Stimulated activated CD4-positive, alpha-beta T cell treated with anti-CD3 and anti-CD28 coated beads, Interleukin-2, amount 100 ng/mL, for 24 hours (primary cell): ENCODE measurements at places on chromosomes 6 and 20.

DNA sequence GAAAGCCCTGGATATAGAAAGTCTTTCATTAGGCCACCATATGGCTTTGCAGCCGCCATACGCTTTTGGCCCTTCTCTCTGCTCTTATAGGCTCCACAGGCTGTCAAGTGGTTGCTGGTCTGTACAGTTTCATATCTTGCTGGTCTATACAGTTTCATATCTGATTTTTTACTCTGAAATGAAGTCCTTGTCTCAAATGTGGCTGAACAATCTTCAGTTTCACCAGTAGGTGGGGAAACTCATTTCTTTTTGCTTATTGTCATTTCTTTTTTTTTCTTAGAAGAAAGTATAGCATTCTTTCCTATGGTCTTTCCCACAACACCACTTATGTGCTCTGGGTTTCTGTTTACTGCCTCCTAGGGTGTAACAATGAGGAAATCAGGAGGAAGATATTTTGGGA is 771.4 kb upstream of the MMS22L start:
- no peak for DNase-seq

- no peak for DNase-seq
Measured at GRCh38 chr20:50015993-50016770, 33.4 kb downstream of the SNAI1 start.

DNA sequence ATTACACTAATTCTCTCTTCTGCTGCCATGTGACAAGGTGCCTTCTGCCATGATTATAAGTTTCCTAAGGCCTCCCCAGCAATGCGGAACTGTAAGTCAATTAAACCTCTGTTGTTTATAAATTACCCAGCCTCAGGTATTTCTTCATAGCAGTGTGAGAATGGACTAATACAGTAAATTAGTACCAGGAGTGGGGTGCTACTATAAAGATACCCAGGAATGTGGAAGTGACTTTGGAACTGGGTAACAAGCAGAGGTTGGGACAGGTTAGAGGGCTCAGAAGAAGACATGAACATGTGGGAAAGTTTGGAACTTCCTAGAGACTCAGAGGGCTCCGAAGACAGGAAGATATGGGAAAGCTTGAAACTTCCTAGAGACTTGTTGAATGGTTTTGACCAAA is 34.8 kb downstream of the MICA start:
- no peak for DNase-seq

DNA sequence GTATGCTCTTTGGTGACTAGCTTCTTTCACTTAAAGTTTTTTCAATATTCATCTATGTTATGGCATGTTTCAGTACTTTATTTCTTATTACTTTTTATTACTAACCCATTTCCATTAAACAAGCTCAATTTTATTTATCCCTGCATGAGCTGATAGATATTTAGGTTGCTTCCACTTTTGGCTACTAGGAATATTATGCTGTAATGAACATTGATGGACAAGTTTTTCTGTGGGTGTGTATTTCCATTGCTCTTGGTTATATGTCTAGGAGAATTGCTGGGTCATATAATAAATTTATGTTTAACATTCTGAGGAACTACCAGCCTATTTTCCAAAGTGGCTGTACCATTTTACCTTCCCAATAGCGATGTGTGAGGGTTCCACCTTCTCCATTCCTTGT is 69.9 kb downstream of the ZBTB2 start:
- no peak for DNase-seq

DNA sequence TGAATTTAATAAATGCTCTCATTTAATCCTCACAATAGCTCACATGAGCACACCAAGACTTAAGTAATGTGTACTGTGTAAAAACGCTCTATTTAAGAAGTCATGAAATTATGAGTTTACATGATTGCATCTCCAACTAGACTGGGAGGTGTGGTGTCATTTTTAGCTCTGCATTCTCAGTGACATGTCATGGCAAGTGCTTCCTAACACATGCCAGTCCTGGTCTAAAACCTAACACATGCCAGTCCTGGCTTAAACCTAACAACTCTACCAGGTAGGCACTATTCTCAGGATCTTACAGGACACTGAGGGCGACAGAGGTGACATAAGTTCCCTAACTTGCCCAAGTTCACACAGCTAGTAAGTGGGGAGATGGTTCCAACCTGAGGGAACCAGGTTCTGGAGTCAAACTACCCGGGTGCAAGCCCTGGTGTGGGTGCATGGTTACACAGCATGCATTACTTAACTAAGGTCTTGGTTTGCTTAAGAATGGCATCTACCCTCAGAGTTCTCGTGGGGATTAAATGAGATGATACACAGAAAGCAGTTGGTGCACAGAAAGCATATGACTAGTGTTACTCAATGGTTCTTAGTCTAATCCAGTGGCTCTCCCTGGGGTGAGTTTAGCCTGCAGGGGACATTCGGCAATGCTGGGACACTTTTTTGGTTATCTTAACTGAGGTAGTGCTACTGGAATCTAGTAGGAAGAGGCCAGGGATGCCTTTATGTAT is 14.7 kb downstream of the CLDN20 start:
- no peak for DNase-seq

GRCh38 chr6:100202417-100203194 is 208.6 kb upstream of the MCHR2 start:
- no peak for DNase-seq

- DNase-seq: no peak
Measured at GRCh38 chr20:31508517-31509244, 5.6 kb upstream of the HM13 start.

DNA sequence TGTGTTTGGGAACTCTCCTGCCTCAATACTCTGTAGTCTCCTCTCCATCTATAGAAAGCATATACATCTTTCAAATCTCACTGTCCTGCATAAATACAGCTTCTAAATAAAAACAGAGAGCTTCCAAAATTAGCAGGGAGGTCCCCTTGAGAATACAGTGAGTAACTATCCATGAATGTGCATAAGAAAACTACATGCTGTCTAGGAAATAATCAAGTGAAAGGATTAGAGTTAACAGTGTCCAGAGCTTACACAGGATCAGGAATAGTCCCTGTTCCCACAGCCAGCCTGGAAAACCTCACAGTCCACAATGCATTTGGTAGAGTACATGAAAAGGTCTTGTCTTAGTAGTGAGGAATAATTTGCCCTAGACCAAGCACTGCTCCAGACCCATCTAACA is 123.0 kb upstream of the POU3F2 start:
- no peak for DNase-seq

GRCh38 chr6:117548797-117549301 is 53.5 kb downstream of the GOPC start:
- no peak for DNase-seq

GRCh38 chr20:24747010-24747712 is 201.9 kb upstream of the CST7 start:
- no peak for DNase-seq

- DNase-seq: no peak
Measured at GRCh38 chr6:16576451-16577368, 184.6 kb downstream of the ATXN1 start.

- DNase-seq: no peak
Measured at GRCh38 chr6:14380901-14381828, 263.6 kb downstream of the CD83 start.

GRCh38 chr6:84569882-84570281 is 194.5 kb downstream of the TBX18 start:
- DNase-seq: no peak

GRCh38 chr6:110528930-110529325 is 52.5 kb upstream of the SLC22A16 start:
- DNase-seq: no peak

- DNase-seq: no peak
Measured at GRCh38 chr6:113736978-113737377, 120.2 kb upstream of the MARCKS start.

- DNase-seq: peak; percentile 56
Measured at GRCh38 chr20:4091490-4092479, 76.4 kb upstream of the RNF24 start.

GRCh38 chr6:37727996-37728395 is 30.3 kb upstream of the MDGA1 start:
- DNase-seq: no peak

DNA sequence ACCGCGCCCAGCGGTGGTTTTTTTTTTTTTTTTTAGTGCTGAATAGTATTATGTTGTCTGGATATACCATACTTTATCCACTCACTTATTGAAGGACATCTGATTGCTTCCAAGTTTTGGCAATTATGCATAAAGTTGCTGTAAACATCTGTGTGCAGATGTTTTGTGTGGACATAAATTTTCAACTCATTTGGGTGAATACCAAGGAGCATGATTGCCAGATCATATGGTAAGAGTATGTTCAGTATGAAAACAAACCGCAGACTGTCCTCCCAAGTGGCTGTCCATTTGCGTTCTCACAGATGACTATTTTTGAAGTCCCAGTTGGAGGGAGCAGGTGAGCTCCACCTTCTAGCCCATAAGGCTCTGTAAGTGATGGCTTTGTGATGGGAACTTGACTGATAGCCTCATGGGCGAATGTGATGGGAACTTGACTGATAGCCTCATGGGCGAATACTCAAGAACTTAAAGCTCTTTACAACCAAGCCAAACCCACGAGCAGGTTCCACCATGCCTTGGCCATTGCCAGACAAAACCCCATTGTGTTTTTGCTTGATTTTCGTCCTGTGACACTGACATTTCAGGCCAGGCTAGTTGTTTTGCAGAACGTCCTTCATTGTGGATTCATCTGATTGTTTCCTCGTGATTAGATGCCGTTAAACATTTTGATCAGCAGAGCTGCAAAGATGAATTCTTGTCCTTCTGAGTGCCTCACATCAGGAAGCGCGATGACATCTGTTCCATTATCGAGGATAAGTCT is 51.0 kb downstream of the ZBTB2 start:
- DNase-seq: no peak

DNA sequence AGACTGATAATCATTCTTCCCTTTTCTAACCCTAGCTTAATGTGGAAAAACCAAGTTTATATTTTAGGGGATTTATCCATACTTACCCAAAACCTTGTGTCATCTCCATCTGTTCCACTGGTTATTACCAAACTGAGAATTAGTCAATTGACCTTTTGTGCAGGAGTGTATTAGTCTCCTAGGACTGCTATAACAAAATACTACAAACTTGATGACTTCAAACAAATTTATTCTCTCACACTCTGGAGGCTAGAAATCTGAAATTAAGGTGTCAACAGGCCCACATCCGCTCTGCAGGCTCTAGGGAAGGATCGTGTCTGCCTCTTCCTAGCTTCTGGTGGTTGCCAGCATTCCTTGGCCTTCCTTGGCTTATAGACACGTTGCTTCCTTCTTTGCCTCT is 12.7 kb upstream of the GMDS start:
- no peak for DNase-seq

- DNase-seq: no peak
Measured at GRCh38 chr6:49676671-49677281, 36.6 kb downstream of the CRISP2 start.

DNA sequence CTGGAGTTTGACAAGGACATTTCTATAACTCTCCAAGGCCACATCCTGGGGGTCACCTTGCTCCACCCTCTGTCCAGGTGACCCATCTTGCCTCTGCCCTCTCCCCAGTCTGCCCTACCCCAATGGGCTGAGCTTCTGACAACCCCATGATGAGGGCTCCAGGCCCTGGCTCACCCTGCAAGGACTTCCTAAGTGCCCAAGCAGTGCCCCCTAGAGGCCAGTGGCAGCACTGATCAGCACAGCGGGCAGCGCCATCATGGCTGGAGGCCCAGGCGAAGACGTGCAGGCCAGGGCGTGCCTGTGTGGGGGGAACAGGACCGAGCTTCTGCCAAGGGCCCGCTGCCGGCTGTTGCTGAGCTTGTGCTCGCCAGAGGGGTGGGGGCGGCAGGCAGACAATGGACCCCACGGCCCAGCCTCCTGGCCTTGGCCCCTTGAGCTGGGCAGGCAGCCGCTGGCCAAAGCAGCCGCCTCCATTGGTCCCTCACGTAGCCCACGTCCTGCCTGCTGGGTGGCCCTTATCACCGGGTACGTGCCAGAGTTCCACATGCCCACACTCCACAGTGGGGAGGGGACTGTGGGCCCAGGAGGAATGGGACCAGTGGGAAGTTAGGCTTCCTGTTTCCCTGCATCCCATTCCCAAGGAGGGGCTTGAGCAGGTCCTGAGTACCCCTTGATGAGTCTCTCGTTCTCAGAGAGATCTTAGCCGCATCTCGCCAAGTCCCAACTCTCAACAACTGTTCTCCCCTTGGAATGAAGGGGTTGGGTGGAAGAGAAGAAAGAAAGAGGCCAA is 64.3 kb downstream of the MRPL14 start:
- DNase-seq: peak; percentile 28

- no peak for DNase-seq
Measured at GRCh38 chr6:48027704-48028435, 83.1 kb downstream of the PTCHD4 start.

DNA sequence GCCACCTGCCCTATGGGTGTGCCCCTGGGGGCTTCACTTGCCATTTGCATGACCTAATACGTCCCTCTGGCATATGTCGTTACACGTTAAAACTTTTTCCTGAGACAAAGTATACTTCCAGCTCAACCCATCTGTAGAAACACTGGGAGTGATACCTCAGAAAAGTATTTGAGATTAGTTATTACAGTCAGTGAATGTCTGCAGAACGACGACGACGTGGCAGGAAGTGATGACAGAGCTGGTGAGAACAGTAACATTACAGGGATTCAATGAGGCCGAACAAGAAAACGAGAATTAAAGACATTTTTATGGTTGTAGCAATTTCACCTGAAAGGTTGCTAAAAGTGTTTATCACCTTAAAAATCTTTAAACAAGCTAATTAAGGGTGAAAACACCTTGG is 40.2 kb downstream of the SASH1 start:
- no peak for DNase-seq

GRCh38 chr6:151493804-151494234 is at the start of gene CCDC170:
CCDC170 (plus strand) TSS chr6:151494017; CDS start chr6:151494129, 112 bp downstream.
- DNase-seq: no peak

DNA sequence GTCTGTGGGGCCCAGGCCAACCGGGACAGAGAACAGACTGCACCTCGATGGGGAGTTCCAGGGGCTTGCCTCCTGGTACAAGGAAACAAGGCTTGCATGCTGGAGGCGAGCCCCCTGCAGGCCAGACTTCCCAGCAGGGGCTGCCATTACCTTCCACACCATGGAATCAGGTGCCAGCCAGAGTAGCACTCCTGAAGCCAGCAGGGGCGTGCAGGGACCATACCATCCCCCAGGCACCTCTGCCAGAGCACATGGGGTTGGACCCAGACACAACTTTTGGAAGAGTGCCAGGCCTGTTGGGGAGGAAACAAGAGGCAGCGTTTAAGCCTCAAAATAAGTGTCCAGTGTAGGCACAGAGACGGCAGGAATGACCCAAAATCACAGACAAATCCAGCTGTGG is 6.5 kb downstream of the DDO start:
- no peak for DNase-seq

DNA sequence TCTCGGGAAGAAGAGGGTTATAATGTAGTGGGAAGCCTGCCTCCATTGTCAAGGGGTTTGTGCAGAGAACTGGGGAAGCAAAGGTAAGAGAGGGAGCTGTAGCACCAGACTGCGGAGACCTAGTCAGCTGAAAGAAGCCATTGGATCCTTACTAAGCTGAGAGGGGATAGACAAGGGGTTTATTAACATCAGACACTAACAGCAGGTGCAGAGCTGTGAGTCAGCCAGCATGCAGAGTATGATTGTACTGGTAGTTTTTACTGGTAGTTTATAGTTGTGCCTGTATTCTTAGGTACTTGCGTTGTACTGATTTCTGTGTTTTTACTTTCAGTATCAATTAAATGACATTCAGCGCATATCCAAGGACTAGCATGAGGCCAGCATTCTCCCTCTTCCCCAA is 17.8 kb upstream of the COL19A1 start:
- DNase-seq: no peak

GRCh38 chr6:56649053-56649769 is 6.5 kb upstream of the DST start:
- no peak for DNase-seq

- no peak for DNase-seq
Measured at GRCh38 chr20:10469599-10469998, 34.5 kb downstream of the SLX4IP start.

- DNase-seq: no peak
Measured at GRCh38 chr6:63790334-63790733, 154.7 kb downstream of the PHF3 start.
